Right atrium auricular region (tissue), 2 donors: ENCODE measurements at places on chromosomes 5 and 9. TPM values are rescaled to one million over a fixed set of nuclear protein-coding genes. Genes with fewer than 3 reads are reported as not detected.

TAF11L5 gene
- not detected for total RNA-seq

DNA sequence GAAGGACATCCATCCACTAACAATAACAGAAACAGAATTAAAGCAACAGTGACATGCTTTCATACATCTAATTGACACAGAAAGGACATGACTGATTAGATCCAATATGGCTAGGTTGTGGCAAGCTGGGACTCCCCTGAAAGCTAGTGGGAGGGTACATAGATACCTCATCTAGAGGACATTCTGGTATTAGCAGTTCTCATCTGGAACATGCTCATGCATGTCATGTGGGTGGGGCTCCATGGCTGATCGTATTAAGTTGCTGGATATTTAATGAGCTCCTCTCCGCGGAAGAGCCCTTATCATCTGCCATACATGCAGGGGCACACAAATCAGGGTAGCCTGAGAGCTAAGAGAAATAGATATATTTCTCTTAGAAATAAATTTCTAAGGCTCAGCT lies 358.9 kb downstream of the ICE1 start:
- DNase-seq, result no peak
- no peak overlapping the region for H3K4me3 ChIP-seq
- no peaks in the 10 kb centered on the region for H3K27me3 ChIP-seq
- H3K36me3 ChIP-seq, result no peaks in the 10 kb centered on the region
- no peaks in the 10 kb centered on the region for H3K4me1 ChIP-seq

- H3K27me3 ChIP-seq, result no peaks in the 10 kb centered on the region
- no peaks in the 10 kb centered on the region for H3K4me1 ChIP-seq
- no peaks in the 10 kb centered on the region for H3K36me3 ChIP-seq
- DNase-seq, result no peak
Observed at GRCh38 chr9:108634204-108634603, 221.6 kb downstream of the ACTL7B start.

GRCh38 chr5:135225856-135226560 lies 173.0 kb downstream of the MACROH2A1 start:
- H3K27ac ChIP-seq, result no peak overlapping the region
- H3K36me3 ChIP-seq, result no peaks in the 10 kb centered on the region
- H3K27me3 ChIP-seq, result no peaks in the 10 kb centered on the region
- DNase-seq, result no peak
- H3K4me3 ChIP-seq, result no peak overlapping the region

GRXCR2 gene
- total RNA-seq, result 0.24 TPM

GRCh38 chr5:65727491-65728156 lies 5.6 kb downstream of the NLN start:
- no peak overlapping the region for H3K27ac ChIP-seq
- no peaks in the 10 kb centered on the region for H3K36me3 ChIP-seq
- no peak overlapping the region for H3K4me3 ChIP-seq
- H3K4me1 ChIP-seq, result no peaks in the 10 kb centered on the region
- no peaks in the 10 kb centered on the region for H3K27me3 ChIP-seq

- no peak for DNase-seq
- H3K4me3 ChIP-seq, result no peak overlapping the region
- H3K4me1 ChIP-seq, result no peaks in the 10 kb centered on the region
- no peaks in the 10 kb centered on the region for H3K36me3 ChIP-seq
Observed at GRCh38 chr5:176694146-176694545, 46.9 kb downstream of the TSPAN17 start.

PCDHGA5 gene
- total RNA-seq, result 4.0 TPM

- H3K4me1 ChIP-seq, result no peaks in the 10 kb centered on the region
- no peaks in the 10 kb centered on the region for H3K27me3 ChIP-seq
- H3K36me3 ChIP-seq, result no peaks in the 10 kb centered on the region
- DNase-seq, result no peak
Observed at GRCh38 chr9:83032065-83032625, 30.8 kb downstream of the RASEF start.

GRCh38 chr9:74948937-74949336 lies 3.8 kb downstream of the C9orf40 start:
- H3K27ac ChIP-seq, result peak overlapping the region; percentile 2
- DNase-seq, result no peak
- no peak overlapping the region for H3K4me3 ChIP-seq
- H3K36me3 ChIP-seq, result no peaks in the 10 kb centered on the region
- H3K4me1 ChIP-seq, result peaks cover 7% of the 10 kb centered on the region

SLC27A6 gene
- 50.6 TPM for total RNA-seq

- no peaks in the 10 kb centered on the region for H3K4me1 ChIP-seq
- no peak overlapping the region for H3K27ac ChIP-seq
- no peak for DNase-seq
- no peak overlapping the region for H3K4me3 ChIP-seq
- no peaks in the 10 kb centered on the region for H3K27me3 ChIP-seq
Observed at GRCh38 chr9:84822589-84823233, 153.2 kb downstream of the NTRK2 start.

NSD1 gene
- 26.7 TPM for total RNA-seq

SPINK6 gene
- not detected for total RNA-seq

KIAA0825 gene
- 4.3 TPM for total RNA-seq

DNA sequence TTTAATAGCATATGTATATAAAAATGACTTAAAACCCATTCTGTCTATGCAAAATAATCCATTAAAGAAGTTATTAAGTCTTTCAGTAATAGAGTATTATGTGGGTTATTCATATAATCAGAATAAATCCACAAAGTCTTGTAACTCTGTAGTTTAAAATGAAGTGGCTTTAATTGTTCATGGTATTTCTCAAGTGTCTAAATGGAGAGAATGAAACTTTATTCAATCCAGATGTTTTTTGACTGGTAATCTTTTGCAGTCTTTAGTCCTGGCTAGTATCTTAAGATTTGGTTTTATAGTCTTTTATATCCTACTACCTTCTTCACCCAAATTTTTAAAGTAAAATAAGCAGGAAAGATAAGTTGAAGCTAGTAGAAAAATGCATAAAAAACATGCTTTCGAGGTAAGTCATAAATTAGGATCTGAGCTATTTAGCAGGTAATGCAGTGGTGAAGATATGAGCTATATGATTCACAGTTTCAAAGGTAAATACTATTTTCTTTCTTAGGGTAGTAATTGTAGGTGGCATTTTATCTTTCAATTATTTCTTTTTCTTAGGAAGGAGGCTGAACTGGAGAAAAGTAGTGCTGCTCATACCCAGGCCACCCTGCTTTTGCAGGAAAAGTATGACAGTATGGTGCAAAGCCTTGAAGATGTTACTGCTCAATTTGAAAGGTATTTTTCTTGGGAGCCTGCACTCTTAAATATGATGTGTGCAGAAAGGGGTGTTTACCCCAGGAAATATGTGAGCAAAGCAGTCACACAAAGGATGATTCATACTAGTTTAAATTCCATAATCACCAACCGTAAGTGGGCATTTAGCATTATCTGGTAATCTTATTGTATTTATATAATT lies 17.9 kb downstream of the HMMR start:
- no peaks in the 10 kb centered on the region for H3K4me1 ChIP-seq
- H3K27ac ChIP-seq, result no peak overlapping the region
- no peaks in the 10 kb centered on the region for H3K27me3 ChIP-seq
- H3K36me3 ChIP-seq, result no peaks in the 10 kb centered on the region
- no peak overlapping the region for H3K4me3 ChIP-seq

PCDHB2 gene
- 1.8 TPM for total RNA-seq

GRCh38 chr5:139682016-139682975 lies 34.1 kb downstream of the CXXC5 start:
- no peak overlapping the region for H3K27ac ChIP-seq
- no peaks in the 10 kb centered on the region for H3K27me3 ChIP-seq
- H3K4me1 ChIP-seq, result peaks cover 58% of the 10 kb centered on the region

DNA sequence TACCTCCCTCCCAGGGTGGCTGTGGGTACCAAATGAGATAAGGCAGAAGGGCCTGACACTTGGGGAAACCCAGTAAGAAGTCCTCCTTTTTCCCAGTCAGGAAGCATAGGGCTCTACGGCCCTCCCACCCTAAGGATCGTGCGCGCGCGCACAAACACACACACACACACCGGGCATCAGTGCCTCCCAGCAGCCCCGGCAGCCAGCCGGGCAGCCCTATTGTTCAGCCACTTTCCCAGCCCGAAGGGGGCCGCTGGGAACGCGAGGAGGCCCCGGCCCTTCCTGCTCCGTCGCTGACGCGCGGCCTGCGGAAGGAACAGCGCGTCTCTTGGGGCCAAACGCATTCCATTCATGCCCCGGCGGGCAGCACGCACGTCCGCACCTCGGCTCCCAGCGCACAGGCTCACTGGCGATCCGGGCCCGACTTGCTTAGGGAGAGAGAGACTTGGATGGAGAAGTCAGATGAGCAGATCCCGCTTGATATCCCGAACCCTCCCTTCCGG lies 22.6 kb downstream of the DUSP1 start:
- peak overlapping the region; percentile 89 for H3K27ac ChIP-seq
- no peaks in the 10 kb centered on the region for H3K36me3 ChIP-seq
- H3K4me3 ChIP-seq, result peak overlapping the region; percentile 1
- peak; percentile 94 for DNase-seq
- no peaks in the 10 kb centered on the region for H3K27me3 ChIP-seq
- H3K4me1 ChIP-seq, result no peaks in the 10 kb centered on the region

DNA sequence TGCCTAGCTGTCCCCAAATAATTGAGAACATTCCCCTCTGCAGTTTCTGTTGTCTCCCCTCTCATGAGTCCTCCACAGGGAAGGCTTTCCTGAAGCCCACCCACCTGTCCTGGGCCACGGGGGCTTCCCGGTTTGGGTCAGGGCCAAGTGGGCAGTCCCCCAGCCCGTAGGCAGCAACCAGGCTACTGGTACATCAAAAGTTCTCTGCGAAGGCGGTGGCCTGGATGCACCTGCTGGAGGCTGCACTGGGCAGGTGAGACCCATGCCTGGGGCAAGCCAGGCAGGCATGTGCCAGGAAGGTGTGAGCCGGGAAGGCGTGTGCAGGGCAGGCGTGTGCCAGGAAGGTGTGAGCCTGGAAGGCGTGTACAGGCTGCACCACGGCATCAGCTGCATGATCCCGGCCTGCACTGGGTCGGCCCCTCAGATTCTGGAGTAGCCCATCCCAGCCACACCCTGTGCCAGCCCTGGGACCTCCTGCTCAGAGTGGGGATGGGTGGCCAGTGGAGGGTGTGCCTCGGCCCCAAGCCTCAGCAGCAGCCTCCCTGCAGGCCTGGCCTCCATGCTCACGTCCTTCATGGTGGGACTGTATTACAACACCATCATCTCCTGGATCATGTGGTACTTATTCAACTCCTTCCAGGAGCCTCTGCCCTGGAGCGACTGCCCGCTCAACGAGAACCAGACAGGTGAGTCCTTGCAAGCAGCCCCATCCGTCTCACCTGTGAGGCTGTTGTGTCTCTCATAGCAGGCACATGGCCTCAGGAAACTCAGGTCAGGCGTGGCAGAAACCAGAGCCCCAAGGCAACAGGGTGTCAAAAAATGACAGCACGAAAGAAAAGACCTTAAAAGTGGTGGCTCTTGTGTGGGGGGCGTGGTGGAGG lies 8.7 kb downstream of the SLC6A19 start:
- H3K27me3 ChIP-seq, result no peaks in the 10 kb centered on the region
- H3K36me3 ChIP-seq, result no peaks in the 10 kb centered on the region
- H3K4me1 ChIP-seq, result no peaks in the 10 kb centered on the region
